ENCODE measurements at places on chromosomes 13 and 19.

GRCh38 chr19:29668746-29669609 lies 3.7 kb downstream of the PLEKHF1 start:
- no peak for DNase-seq

- no peak for DNase-seq
Observed at GRCh38 chr13:65854431-65854830, 1375.7 kb downstream of the PCDH9 start.

DNA sequence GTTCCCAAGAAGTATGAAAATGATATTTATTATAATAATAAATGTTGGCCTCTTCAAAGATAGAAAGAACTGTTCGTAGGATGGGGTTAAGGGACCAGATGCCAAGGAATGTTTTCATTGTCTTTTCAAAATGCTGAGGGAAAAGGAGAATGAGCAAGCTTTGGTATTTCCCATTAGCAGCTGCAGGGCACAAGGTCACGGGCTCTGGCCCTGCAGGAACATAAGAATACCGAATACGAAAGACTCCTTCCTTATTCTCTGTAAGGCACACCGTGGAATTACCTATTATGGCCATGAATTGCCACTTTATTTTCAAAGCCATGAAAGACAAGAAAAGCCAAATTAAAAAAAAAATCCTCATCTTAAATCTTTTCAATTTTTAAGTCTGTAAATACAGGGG lies 49.6 kb upstream of the OLFM4 start:
- no peak for DNase-seq

- no peak for DNase-seq
Observed at GRCh38 chr19:5628919-5629481, 6.1 kb downstream of the SAFB start.

DNA sequence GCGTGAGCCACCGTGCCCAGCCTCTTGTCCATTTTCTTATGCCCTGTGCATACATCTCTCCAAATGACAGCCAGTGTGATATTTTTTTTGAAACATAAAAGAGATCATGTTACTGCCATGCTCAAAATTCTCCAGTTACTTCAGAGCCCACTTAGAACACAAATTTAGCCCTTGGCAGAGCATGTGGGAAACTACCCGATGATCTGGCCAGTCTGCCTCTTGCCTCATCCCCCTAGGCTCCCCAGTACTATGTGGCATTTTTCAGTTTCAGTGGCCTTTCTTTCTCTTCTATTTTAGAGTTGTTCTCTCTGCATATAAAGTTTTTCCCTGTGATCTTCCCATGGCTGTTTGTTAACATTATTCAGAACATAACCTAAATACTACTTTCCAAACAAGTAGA lies 323.0 kb downstream of the GPC5 start:
- no peak for DNase-seq

DNA sequence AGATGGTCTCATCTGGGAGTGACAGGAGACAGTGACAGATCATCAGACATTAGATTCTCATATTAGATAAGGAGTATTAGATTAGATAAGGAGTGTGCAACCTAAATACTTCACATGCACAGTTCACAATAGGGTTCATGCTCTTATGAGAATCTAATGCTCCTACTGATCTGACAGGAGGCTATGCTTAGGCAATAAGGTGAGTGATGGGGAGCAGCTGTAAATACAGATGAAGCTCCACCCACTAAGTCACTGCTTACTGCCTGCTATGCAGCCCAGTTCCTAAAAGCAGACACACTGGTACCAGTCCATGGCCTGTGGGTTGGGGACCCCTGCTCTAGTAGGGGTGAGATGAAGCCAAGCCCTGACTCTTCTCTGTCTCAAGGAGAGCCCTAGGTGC lies 10.0 kb upstream of the IGFL3 start:
- no peak for DNase-seq

- no peak for DNase-seq
Observed at GRCh38 chr19:8988204-8988603, 22.0 kb downstream of the MUC16 start.
